ENCODE measurements at places on chromosomes 1 and 21. TPM values are rescaled to one million over a fixed set of nuclear protein-coding genes. Genes with fewer than 3 reads are reported as not detected.

The TACSTD2 gene
- 2.9 TPM for total RNA-seq

- H3K4me3 ChIP-seq = no peak overlapping the region
- no peaks in the 10 kb centered on the region for H3K27me3 ChIP-seq
- H3K36me3 ChIP-seq = no peaks in the 10 kb centered on the region
- no peak for DNase-seq
Observed at GRCh38 chr1:230058626-230059025, 8.4 kb upstream of the GALNT2 start.

DNA sequence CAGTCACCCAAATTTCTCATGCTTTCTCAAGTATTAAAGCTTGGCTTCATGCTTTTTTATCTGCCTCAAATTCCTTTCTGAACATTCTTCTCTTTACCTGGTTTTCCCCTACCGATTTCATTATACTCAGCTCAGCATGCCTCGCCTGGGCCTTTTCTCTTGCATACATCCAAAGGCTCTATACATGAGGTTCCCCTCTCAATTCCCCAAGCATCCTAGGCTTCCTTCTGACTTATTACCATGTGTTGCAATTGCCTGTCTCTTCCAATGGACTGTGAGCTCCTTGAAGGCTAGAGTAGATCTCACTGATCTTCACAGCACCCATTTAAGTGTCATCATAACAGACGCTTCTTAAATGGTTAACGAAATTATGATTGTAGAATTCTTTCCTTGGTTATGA, 24.1 kb upstream of the CYP4A22 start:
- H3K4me3 ChIP-seq = no peak overlapping the region
- no peaks in the 10 kb centered on the region for H3K27me3 ChIP-seq
- no peak for DNase-seq
- H3K36me3 ChIP-seq = no peaks in the 10 kb centered on the region
- no peak overlapping the region for H3K27ac ChIP-seq

- peaks cover 14% of the 10 kb centered on the region for H3K4me1 ChIP-seq
- H3K4me3 ChIP-seq = no peak overlapping the region
- H3K27ac ChIP-seq = peak overlapping the region; percentile 89
- H3K27me3 ChIP-seq = no peaks in the 10 kb centered on the region
- H3K36me3 ChIP-seq = peaks cover 24% of the 10 kb centered on the region
- no peak for DNase-seq
Observed at GRCh38 chr1:199042193-199042592, 403.4 kb downstream of the PTPRC start.

The TFF3 gene
- 5.1 TPM for total RNA-seq

GRCh38 chr1:245765230-245766000, 610.6 kb downstream of the KIF26B start:
- no peak overlapping the region for H3K4me3 ChIP-seq
- H3K27me3 ChIP-seq = no peaks in the 10 kb centered on the region
- DNase-seq = no peak

- H3K27ac ChIP-seq = no peak overlapping the region
- no peak for DNase-seq
- peaks cover 2% of the 10 kb centered on the region for H3K27me3 ChIP-seq
Observed at GRCh38 chr1:24621121-24621520, 22.0 kb upstream of the SRRM1 start.

DNA sequence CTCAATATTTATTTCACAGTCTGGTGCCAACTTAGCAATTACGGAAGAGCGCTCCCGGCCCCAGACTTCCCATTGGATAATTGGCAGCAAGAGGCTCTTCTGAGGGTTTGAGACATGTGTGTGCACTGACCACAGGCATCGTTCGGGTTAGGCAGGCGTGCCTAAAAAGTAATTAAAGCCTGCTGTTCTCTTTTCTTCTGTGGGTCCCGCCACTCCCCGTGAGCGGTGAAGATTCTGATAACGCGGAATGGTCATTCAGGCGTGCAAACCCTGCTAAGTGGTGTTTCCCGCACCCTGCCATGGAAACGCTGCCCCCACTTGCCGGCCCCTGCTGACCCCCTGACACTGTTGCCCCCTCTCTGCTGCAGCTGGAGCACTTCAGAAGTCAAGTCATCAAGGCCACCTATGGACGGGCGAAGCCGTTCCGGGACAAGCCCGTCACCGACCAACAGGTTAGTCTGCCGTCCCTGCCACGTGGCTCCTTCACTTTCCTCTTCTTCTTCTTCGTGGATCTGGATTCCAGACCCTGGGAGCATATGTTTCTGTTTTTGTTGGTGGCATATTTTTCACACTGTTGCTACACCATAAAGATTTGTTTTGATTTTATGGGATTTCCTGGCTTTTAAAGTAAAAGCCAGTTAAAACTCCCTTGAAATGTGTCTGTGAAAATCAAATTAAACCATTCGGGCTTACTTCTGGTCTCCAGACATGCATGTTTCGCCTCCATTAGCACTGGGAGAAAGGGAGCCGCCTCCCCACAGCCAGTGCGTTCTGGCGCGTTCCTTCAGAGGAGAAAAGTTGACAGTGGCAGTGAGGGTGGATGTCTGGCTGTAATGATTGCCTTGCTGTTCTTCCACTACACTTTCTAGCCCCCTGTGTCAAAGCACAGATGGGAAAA, 79.9 kb downstream of the FHAD1 start:
- H3K27me3 ChIP-seq = peaks cover 14% of the 10 kb centered on the region
- no peaks in the 10 kb centered on the region for H3K36me3 ChIP-seq
- DNase-seq = no peak
- no peaks in the 10 kb centered on the region for H3K4me1 ChIP-seq
- no peak overlapping the region for H3K4me3 ChIP-seq

- H3K4me3 ChIP-seq = no peak overlapping the region
- no peaks in the 10 kb centered on the region for H3K4me1 ChIP-seq
- no peak for DNase-seq
- no peaks in the 10 kb centered on the region for H3K27me3 ChIP-seq
- no peaks in the 10 kb centered on the region for H3K36me3 ChIP-seq
Observed at GRCh38 chr1:34140011-34140676, 24.9 kb downstream of the CSMD2 start.

- peak overlapping the region; percentile 45 for H3K27ac ChIP-seq
- H3K36me3 ChIP-seq = no peaks in the 10 kb centered on the region
Observed at GRCh38 chr1:48789903-48790302, 13.2 kb upstream of the BEND5 start.

The RIPK4 gene
- total RNA-seq = 12.6 TPM

DNA sequence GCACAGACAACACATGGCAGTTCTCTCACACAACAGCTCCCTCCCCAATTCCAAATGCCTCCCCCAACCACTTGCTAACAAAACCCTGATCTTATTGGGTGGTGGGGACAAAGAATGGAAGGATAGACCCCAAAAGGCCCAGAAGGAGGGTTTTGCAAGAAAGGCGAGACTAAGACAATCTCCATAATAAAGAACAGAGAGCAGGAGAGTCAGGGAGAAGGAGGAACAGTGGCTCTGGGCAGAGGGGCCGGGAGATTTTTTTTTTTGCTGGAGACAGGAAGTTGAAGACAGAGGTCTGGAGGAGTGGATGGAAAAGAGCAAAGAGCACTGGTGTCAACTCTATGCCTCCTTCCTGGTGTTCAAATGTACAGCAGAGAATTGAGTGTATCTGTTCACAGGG, 6.5 kb upstream of the C1QA start:
- DNase-seq = no peak
- H3K36me3 ChIP-seq = no peaks in the 10 kb centered on the region
- no peaks in the 10 kb centered on the region for H3K27me3 ChIP-seq
- H3K4me1 ChIP-seq = no peaks in the 10 kb centered on the region
- H3K27ac ChIP-seq = no peak overlapping the region

The PROK1 gene
- 0.19 TPM for total RNA-seq

GRCh38 chr1:113551728-113552127, 161.4 kb downstream of the MAGI3 start:
- DNase-seq = no peak
- H3K36me3 ChIP-seq = no peaks in the 10 kb centered on the region
- no peak overlapping the region for H3K27ac ChIP-seq
- no peaks in the 10 kb centered on the region for H3K27me3 ChIP-seq

The VWA5B1 gene
- 0.05 TPM for total RNA-seq

The TMEM82 gene
- not detected for total RNA-seq

- H3K4me1 ChIP-seq = peaks cover 2% of the 10 kb centered on the region
- H3K4me3 ChIP-seq = no peak overlapping the region
- H3K27me3 ChIP-seq = no peaks in the 10 kb centered on the region
- DNase-seq = no peak
- no peak overlapping the region for H3K27ac ChIP-seq
- H3K36me3 ChIP-seq = peaks cover 8% of the 10 kb centered on the region
Observed at GRCh38 chr1:203792486-203792885, 2.9 kb upstream of the ZBED6 start.

DNA sequence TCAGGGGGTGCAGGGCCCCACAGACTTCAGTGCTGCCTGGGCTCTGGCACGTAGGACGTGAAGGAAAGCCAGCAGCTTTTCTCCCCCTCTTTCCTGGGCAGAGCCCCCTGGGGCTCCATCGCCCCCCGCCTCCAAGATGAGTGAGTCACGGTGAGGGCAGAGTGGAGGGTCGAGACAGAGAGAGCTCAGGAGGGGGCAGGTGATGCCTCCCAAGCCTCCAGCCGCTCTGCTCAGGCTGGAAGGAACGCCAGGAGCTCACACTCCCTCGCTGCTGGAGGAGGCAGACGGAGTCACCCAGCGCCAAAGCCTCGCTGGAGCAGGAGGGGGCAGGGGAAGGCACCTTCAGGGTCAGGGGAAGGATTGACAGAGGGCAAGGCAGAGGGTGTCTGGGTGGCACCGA, 119.5 kb downstream of the CASZ1 start:
- peaks cover 6% of the 10 kb centered on the region for H3K27me3 ChIP-seq
- H3K4me3 ChIP-seq = no peak overlapping the region
- no peaks in the 10 kb centered on the region for H3K36me3 ChIP-seq
- H3K4me1 ChIP-seq = peaks cover 2% of the 10 kb centered on the region
- no peak for DNase-seq

GRCh38 chr1:216793303-216793702, 70.1 kb upstream of the ESRRG start:
- H3K4me3 ChIP-seq = no peak overlapping the region
- DNase-seq = no peak
- H3K27me3 ChIP-seq = no peaks in the 10 kb centered on the region
- H3K27ac ChIP-seq = no peak overlapping the region
- no peaks in the 10 kb centered on the region for H3K36me3 ChIP-seq
- H3K4me1 ChIP-seq = no peaks in the 10 kb centered on the region

DNA sequence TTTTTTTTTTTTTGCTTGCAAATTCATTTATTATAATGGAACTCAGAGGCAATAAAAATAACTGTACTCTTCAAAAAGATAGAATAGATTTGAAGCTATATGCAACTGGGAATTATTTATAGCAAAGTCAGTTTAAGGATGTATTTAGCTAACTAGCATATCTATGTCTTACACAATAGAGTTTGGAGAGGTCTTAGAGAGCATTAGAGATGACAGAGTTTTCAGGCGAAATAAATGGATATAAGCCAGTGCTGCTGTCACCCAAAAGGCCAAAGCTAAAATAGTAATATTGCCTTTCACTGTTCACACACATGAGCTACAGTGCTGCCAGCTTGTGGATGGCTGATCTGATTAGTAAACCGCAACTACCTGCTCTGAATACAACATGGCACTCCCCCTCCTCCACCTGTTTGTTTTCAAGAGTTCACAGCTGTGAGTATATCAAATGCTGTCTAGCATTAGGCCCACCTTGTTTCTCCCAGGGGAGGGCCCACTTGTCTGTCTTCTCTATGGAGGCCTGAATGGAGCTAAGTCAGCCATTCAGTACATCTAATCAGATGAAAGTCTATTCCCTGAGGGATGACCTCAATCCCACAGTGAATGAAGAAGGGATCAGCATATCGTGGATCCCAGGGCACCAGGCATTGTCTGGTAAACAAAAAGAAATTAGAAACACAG, 25.2 kb upstream of the SSX2IP start:
- H3K4me3 ChIP-seq = no peak overlapping the region
- no peaks in the 10 kb centered on the region for H3K36me3 ChIP-seq
- DNase-seq = peak; percentile 38
- H3K27ac ChIP-seq = peak overlapping the region; percentile 44
- peaks cover 20% of the 10 kb centered on the region for H3K4me1 ChIP-seq
- no peaks in the 10 kb centered on the region for H3K27me3 ChIP-seq

DNA sequence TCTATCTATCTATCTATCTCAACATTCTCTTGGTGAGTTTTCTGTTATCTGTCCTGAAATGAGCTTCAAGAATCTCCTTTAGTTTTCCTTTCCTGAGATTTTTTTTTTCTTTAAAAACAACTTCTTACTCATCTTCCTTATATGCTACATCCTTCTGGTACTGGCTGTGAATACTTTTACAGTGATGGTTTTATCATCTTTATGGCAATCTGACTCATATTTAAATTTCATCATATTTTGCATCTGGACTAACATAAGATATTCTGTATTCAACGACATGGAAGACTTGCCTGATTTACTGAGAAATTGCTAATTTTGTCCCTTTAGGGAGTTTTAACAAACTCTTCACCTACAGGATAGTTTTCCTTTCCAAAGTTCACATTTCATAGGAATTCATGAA, 33.0 kb downstream of the PDE4B start:
- H3K4me3 ChIP-seq = no peak overlapping the region
- DNase-seq = no peak
- no peaks in the 10 kb centered on the region for H3K27me3 ChIP-seq
- H3K4me1 ChIP-seq = no peaks in the 10 kb centered on the region
- H3K36me3 ChIP-seq = no peaks in the 10 kb centered on the region

DNA sequence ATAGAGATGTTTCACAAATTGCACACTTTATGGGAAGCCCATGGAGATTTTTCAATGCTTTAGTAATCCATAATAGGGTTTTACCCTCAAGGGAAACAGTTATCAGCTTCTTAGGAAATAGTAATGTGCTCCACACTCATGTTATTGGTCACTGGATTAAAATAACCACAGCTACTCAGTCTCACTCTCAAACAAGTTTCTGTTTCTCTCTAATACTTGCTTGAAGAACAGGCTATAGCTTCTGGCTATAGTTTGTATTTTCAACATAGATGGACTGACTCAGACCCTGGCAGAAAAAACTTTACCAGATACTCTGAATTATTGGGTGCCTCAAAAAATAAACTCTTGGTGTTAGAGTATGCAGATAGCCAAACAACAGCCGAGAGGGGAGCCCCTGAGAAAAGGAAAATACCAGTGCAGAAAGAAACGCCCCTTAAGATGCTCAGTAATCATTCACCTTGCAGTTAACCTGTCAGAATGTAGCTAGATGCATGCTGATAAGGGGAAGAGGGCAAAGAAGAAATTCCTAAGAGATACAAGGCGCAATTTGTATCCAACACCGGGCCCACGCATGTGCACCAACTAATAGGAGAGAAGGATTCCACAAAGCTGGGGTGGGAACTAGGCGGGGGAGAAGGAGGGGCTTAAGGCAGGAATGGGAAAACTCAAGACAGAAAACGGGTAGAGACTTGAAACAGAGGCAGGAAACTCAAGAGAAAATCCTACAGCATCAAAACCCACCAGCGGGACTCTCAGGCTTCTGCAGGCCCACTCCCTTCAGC, 30.4 kb upstream of the PDE4B start:
- no peak overlapping the region for H3K4me3 ChIP-seq
- no peak overlapping the region for H3K27ac ChIP-seq
- H3K27me3 ChIP-seq = no peaks in the 10 kb centered on the region
- no peaks in the 10 kb centered on the region for H3K36me3 ChIP-seq
- no peak for DNase-seq

The KCNJ9 gene
- total RNA-seq = 0.05 TPM

The POMGNT1 gene
- total RNA-seq = 40.9 TPM

The SOX13 gene
- total RNA-seq = 2.2 TPM

Measured in thymus (tissue), 14 donors.